ENCODE measurements at places on chromosomes 11 and 22.

- DNase-seq = no peak
Measured at GRCh38 chr11:11311169-11311568, 41.9 kb downstream of the CSNK2A3 start.

DNA sequence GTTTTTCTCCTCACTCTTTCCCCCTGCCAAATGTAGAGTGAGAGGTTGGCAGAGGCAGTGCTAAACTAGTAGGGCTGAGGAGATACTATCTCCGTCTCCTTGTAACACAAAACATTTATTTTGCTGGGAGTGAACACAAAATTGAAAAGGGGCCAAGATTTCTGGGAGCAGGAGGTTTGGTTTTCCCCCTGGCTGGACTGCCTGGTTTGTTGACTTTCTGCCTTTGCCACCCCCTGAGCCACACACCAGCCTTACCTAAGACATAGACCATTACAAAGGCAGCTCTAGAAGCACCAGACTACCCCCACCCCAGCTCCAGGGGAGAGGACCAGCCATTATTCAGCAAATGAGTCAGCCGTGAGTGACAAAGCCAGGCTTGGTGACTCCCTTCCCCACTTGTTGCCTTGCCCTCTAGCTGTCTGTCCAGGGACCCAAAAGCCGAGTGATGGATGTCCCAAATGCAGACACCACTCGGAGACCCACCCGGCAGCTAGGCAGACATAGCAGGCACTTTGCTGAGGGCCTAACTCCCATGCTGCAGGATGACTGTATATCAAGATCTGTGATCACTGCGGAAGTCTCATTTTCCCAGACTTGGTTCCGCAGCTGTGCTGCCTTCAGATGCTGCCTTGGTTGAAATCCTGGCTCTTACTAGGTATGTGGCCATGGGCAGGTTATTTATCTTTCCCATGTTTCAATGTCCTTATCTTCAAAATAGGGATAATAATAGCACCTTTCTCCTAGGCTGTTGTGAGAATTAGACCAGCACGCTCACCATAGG, 17.7 kb upstream of the CDON start:
- DNase-seq = no peak

DNA sequence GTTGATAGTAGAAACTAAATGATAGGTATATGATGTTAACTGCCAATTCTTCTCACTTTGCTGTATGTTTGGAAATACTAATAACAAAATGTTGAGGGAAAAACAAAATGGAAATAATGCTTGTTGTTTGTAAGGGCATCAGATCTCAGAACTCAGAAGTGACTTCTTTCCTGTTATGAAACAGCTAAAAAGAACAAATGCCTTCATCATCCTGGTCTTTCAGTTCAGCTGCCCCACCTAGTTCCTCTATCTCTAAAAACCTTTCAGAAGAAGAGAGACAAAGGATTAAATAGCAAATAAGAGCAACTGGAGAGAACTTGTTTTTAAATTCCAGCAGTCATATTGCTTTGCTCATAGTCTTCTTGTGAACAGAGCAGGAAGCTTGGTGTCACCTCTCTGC, 345.3 kb upstream of the NCAM1 start:
- no peak for DNase-seq

DNA sequence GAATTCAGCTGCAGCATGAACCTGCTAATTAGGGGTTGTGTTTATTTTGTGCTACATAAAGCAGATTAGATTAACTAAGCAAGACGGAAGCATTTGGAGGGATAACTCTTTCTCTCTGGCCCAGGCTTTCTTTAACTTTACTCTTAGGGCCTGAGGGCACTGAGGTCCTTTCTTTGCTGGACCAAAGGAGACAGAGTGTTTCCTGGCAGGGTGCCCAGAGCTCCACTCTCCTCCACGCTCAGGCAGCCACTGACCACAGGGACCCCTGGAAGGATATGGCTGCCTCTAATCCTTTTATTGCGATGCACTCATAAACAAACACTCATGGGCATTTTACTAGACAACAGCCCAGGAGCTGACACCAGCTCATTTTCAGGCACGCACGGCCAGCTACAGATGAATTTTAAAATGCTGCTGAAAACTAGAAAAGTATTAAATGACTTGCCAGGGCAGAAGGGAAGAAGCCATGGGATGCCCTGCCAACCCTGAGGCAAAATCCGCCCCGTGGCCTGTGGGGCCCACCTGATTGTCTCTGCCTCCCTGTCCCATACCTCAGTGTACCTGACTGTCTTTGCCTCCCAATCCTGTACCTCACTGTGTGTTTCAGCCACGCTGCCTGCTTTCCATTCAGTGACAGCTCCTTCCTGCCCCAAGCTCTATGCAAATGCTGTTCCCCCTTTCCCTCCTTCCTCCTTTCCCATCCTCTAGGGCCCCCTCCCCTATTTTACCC, 192.6 kb upstream of the NAV2 start:
- DNase-seq = no peak

DNA sequence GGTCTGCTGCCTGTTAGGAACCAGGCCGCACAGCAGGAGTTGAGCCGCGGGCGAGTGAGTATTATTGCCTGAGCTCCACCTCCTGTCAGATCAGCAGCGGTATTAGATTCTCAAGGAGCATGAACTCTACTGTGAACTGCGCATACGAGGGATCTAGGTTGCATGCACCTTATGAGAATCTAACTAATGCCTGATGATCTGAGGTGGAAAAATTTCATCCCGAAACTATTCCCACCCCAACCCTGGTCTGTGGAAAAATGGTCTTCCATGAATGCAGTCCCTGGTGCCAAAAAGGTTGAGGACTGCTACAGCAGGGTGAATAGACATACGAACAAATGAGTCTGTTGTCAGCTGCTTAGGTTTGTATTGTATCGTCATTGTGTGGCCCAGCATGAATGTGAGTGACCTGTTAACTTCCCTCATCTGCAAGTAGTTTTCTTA, 29.8 kb downstream of the RNF141 start:
- DNase-seq = no peak

DNA sequence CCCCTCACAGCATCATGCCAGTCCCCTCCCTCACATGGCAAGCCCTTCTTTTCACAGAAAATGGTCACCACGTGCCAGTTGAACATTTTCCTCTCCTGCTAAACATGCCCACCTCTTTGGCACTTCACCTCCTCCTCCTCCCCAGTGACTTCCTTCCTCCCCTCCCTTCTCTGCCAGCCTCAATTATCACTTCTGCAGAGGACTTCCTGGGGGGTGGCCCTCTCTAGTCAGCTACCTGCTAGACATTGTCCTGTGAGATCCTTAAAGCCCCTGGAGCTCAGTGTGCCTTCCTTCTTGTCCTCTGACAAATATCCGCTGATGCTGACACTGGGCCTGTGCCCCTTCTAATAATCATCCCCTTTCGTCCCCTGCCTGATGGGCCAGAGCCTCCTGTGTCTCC, 43.2 kb upstream of the E2F8 start:
- DNase-seq = no peak

DNA sequence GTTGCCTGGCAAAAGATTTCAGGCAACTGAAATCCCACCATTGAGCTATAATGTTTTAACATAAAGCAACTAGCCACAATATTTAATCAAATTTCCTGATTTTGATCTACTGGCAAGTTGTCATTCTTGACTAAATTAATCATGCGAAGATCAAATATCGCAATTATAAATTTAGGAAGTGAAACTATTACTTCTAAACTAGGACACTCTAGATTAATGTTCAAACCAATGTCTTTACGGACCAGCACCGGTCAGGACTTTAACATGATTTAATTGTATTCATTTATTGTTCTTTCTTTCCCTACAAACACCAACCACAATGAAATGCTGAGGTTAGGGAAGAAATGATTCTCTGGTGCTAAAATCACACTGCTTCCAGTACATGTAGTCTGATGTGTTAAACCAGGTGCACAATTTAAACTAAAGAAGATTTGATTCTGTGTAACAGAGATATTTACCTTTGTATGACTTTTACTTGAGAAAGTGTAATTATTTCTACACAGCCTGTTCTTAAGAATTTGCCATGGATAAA, 14.9 kb downstream of the GAS2 start:
- no peak for DNase-seq
